ENCODE measurements at places on chromosomes 13 and 19.

GRCh38 chr13:48302871-48303358 lies 636 bp upstream of the RB1 start:
- no peak for DNase-seq

GRCh38 chr19:4909897-4910593 lies 744 bp downstream of the UHRF1 start:
- DNase-seq: peak; percentile 89

DNA sequence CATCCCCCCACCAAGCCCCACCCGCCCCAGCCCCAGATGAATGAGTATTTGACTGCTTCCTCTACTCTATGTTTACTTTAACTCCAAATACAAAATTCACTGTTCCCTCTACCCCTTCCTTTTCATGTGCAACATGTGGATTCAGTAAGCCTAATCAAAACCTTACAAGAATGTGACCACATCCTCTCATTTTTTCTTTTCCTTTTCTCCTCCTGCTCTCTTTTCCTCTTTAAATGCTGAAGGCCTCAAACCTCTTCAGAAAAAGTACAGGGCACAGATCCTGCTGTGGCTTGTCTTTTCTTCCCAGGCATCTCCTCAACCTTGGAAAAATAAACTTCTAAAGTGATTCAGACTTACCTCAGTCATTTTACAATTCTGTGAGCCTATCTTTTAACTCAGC lies 119.0 kb downstream of the MYCBP2 start:
- no peak for DNase-seq

DNA sequence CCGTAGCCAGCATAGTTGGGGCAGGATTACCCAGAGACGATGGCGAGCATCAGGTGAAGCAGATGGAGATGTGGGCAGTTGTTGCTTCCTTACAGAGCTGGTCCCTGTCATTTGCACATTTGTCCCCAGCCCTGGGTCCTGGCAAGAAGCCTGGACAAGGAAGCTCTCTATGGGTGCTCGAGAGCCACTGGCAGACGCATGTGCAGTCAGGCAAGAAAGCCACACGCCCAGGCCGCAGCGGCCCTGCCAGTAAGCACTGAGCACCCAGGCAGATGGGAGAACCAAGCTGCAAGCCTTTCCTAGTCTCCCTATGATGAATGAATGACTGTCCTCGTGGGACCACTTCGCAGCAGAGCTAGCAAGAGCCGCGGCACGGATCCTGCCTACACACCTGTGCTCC lies 182.8 kb downstream of the FOXO1 start:
- DNase-seq: no peak

GRCh38 chr13:49303533-49304252 lies 56.0 kb downstream of the CDADC1 start:
- no peak for DNase-seq

- DNase-seq: peak; percentile 36
These were observed 538 bp downstream of the ZNF428 start for GRCh38 chr19:43618921-43619261.

GRCh38 chr13:106595625-106596024 lies 27.7 kb upstream of the ARGLU1 start:
- no peak for DNase-seq

- DNase-seq: no peak
These were observed 98.7 kb upstream of the RNF113B start for GRCh38 chr13:98275681-98276171.

DNA sequence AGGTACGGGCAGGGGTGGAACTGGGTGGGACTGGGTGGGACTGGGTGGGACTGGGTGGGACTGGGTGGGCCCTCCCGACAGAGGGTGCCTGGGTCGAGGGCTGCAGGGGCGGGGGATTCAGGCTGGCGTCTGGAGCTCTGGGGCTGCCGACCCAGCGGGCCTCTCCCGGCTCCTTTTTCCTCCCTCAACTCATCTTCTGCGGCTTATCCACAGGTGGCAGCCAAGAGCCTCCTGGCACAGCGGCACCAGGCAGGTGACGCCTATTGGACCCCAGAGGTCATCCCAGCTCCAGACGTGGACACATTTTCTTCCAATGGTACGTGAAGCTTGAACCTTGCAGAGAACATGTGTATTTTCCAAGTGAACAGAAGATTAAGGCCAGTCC lies 533 bp downstream of the ZNF544 start:
- DNase-seq: no peak

GRCh38 chr13:110109140-110109783 lies 197.7 kb downstream of the COL4A1 start:
- DNase-seq: no peak

- no peak for DNase-seq
These were observed 145.6 kb downstream of the TNFRSF19 start for GRCh38 chr13:23715762-23716235.

GRCh38 chr13:79646880-79647279 lies 165.9 kb downstream of the NDFIP2 start:
- no peak for DNase-seq

DNA sequence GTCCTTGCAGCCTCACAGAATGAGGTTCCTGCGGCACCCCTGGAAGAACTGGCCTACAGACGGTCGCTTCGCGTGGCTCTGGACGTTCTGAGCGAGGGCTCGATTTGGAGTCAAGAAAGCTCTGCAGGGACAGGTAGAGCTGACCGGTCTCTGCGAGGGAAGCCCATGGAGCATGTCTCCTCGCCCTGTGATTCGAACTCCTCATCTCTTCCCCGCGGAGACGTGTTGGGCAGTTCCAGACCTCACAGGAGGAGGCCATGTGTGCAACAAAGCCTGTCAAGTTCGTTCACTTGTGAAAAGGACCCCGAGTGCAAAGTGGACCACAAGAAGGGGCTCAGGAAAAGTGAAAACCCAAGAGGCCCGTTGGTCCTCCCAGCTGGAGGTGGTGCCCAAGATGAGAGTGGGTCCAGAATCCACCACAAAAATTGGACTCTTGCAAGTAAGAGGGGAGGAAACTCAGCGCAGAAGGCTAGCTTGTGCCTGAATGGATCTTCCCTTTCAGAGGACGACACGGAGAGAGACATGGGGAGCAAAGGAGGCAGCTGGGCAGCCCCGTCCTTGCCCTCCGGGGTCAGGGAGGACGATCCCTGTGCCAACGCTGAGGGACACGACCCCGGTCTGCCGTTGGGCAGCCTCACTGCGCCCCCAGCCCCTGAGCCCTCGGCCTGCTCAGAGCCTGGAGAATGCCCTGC lies 23.4 kb upstream of the NDUFS7 start:
- no peak for DNase-seq

- no peak for DNase-seq
These were observed 545 bp downstream of the LIPE start for GRCh38 chr19:42426643-42427042.

GRCh38 chr19:10193790-10194499 lies 808 bp downstream of the DNMT1 start:
- no peak for DNase-seq

DNA sequence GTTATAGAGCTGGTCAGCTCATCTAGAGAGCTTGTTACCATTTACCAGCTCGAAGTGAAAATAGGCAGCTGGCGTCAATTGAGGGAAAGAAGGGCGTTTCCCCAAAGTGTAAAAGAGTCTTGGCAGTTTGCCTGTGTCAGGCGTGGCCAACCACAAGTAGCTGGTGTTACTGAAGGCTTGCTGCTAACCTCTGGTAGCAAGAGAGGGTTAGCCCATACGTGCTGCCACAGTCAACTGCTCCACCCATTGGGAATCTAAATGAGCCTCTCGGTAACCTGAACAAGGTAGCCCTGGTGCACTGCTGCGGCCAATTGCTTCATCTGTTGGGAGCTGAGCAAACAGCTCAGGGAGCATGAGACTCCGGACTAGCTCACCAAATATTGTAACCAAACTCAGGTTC lies 314.9 kb upstream of the SLITRK5 start:
- DNase-seq: no peak

GRCh38 chr19:12668932-12669269 lies 2.3 kb downstream of the WDR83 start:
- peak; percentile 18 for DNase-seq

- no peak for DNase-seq
These were observed 9.4 kb downstream of the HMGB1 start for GRCh38 chr13:30456290-30456689.

- DNase-seq: no peak
These were observed 1.5 kb upstream of the IGSF23 start for GRCh38 chr19:44611812-44612295.

DNA sequence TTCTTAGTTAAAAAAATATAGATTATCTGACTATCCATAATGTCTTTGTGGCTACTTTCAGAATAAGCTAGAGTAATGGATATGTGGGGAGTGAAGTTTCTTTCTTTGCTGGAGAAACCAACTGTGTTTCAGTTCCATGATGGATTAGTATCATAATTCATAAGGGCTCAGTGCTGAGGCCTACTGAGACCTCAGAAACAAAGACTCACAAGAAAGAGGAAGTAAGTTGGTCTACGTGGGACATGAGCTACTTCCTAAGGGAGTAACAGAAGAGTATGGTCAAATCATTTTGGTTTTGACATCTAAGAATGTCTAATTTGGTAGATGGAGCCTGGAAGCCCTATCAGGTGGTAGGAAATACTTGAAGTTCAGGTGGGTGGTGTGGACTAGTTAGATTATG lies 99.0 kb upstream of the HTR2A start:
- no peak for DNase-seq

DNA sequence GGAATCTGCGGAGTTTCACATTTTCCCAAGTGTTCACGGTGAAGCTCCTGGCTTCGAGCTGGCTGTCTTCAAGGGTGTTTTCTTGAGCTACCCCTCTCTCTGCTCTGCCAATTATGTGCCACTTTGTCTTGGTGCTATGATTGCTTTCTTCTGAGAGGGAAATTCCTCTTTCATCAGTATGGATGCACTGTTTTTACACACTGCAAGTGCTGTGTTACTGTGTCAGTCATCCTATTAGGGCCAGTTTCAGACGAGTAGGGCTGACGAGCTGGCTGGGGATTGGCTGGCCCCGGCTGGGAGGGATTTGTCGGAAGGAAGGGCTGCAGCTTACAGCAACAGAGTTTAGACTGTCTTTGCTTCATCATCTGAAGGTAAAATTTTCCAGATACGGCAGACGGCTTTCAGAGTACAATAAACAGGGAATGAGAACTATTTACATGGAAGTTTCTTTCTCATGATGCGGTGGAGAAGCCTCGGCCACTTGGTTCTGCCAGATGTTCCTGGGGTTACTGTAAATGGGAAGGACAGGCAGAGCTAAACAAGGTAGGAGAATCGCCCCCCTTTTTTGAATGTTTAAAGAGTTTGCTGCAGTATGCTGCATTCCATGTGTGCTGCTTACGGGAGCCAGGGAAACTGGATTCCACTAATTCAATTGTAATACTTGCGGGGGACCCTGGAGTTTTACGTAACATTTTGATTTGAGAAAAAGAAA lies at the start of gene MBNL2:
Gene MBNL2, plus strand, starts transcription at position 345 of the 712 bp plus-strand sequence. CDS start 53,903 bp downstream, outside the sequence.
- DNase-seq: peak; percentile 51

Data from activated CD4-positive, CD25-positive, alpha-beta regulatory T cell (primary cell).